ENCODE measurements at places on chromosomes 2 and 18.

- DNase-seq: peak; percentile 47
These were observed 61.2 kb downstream of the MOGAT1 start for GRCh38 chr2:222732489-222733178.

DNA sequence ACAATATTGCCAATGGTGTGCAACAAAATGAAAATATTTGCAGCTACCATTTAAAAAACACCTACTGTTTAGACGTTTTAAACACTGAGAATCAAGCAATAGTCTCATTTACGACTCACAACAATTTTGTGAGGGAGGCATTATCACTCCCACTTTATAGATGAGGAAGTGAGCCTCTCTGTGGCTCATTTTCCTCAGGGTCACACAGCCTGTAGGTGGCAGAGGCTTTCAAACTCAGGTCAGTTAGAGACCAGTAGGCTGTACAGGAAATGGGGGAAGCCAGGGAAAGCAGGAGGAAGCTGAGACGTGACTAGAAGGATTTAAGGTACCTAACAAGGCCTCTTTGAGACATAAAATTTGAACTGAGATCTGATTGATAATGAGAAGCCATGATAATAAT, 95.0 kb upstream of the ZNF521 start:
- no peak for DNase-seq

DNA sequence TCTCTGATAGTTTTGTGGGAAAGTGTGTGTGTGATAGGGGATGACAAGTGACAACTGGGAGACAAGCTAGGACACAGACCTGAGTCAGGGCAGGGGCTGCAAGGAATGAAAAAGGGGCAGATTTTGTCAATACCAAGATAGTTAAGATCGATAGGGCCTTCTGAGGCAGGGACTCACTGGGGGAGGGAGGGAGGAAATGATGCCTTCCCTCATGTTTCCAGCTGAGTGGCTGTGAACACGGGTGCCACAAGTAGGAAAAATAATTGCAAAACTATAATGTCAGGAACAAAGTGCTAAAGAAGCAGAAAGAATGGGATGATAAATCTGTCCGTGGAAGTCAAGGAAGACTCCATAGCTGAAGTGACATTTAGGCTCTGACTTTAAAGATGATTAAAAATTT, 24.2 kb downstream of the CDH2 start:
- peak; percentile 37 for DNase-seq

- no peak for DNase-seq
These were observed 235.9 kb upstream of the KCNJ3 start for GRCh38 chr2:154462634-154463033.

DNA sequence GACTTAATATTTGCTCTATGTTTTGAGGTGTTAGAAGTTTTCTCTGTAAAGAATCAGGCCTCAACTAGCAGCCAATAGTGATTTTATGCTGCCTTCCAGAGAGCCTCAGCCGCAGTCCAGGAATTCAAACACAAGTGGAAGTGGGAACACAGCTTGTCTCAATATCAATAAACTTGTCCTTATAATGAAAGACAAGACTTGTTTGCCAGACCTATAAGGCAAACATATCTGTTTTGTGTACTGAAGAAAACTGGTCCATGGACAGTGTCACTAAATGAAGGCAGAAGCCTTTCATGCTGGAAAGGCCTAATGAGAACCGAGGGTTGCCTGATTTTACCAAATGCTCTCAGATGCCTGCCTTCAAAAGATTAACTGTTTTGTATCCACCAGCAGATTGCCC, 182.2 kb downstream of the EPHA4 start:
- DNase-seq: no peak

GRCh38 chr2:3443506-3444084, 64.1 kb downstream of the TRAPPC12 start:
- no peak for DNase-seq

- no peak for DNase-seq
These were observed 18.4 kb downstream of the NPPC start for GRCh38 chr2:231907765-231908164.

GRCh38 chr18:11740461-11740860, 51.4 kb downstream of the GNAL start:
- no peak for DNase-seq

GRCh38 chr2:152542995-152543481, 174.2 kb downstream of the PRPF40A start:
- peak; percentile 67 for DNase-seq

DNA sequence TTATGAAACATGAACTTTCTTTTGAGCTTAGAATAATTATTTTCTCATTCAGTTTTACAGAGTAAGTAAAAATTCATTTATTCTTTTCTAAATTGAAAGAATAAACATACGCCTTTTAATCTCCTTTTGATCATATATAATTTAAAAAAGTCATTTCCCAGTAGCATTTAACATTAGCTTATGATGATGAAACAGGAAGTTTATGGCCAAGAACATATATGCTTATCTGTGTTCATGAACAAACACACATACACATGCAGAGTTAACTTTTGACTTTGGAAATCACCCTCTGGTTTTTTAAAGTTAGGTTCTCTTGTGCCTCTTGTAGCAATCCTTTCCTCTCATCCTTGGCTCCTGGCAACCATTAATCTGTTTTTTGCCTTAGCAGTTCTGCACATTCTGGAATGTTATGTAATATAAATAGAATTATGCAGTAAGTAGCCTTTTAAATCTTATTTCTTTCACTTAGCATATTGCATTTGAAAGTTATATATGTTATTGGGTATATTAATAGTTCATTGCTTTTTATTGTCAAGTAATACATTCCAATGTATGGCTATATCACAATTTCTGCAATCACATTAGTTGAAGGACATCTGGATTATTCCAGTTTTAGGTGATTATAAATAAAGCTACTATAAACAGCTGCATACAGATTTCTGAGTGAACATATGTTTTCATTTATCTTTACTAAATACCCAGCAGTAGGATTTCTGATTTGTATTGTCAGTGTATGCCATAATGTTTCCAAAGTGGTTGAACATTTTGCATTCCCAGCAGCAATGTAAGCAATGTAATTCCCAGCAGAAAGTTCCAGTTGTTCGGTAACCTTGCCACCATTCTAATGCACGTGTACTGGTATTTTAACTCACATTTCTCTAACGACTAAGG, 210.3 kb downstream of the ZRANB3 start:
- DNase-seq: no peak

GRCh38 chr2:226995625-226996041, 159.8 kb downstream of the RHBDD1 start:
- no peak for DNase-seq

DNA sequence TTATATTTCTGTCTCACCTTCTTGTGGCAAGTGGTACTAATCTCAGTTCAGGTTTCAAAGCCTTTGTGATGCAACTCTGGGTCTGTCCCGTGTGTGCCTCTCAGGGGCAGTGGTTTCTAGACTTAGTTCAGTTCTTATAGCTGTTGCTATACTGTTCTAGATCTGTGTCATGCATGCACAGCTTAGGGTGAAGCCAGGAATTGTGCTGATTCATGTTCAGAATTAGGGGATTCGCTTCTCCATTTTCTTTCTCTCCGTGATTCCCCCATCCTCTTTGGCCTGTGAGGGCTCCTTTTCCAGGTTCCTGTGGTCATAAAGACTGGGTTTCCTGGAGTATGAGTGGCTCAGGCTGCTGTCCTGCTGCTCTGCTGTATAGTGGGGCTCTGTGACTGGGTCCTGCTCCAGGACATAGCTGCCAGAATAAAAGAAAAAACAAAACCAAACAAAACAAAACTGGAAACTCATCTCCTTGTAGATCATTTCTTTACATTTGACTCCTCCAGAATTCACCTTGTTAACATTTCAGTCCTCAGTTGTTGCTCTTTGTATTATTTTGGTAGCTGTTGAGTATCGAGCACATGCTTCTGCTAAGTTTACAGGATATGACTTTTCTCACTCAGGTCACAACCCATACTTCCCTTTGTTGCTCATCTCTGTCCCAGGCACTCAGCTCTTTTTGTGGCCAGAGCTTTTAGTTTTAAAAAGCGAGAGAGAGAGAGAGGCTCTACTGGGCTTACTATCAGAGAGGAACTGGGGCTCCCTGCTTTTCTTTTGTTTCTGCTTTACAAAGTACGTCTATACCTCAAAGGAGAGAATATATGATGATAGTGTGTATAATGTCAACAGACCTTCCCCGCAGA, 34.2 kb downstream of the CERS6 start:
- DNase-seq: no peak

DNA sequence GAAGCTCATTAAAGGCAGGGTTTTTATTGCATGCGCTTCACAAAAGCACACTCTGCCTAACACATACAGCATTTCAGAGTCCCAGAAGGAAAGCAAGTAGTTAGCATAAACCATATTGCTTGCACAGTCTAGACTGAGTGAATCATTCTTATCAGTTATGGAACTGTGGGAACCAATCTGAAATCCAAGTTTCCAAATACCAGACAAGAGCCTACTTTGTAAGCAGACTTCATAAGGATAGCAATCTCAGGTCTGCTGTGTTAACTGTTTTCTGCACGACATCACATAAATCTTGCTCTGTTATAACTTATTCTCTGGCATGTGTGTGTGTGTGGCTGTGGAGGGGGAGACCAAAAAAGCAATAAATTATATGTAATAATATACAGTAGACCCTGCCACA, 608.1 kb upstream of the REG3G start:
- peak; percentile 8 for DNase-seq

GRCh38 chr2:216508229-216508628, 9.6 kb downstream of the RPL37A start:
- no peak for DNase-seq

DNA sequence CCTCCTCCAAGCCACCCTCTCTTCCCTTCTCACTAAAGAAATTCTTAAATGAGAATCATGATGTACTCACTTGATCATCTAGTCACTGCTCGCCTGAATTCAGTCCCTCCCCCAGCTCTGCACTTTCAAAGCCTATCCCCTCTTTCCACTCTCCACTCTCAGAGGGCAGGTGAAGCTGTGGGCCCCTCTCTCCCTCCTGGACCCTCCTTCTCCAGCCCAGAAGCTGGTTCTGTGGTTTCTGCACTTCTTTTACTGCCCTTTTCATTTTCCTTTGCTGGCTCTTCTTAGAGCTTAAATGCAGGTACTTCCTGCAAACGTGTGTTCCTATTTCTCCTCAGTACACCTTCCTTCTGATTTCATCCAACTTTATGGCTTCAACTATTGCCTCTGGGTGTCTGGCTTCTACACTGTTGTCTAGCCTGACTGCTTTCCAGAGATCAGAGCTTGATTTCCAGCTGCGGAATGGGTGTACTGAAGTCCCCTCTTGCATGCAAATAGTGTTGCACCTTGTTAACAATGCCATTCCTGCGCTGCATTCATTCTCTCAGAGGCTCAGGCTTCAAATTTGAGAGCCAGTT, 15.3 kb upstream of the TXNDC2 start:
- no peak for DNase-seq

DNA sequence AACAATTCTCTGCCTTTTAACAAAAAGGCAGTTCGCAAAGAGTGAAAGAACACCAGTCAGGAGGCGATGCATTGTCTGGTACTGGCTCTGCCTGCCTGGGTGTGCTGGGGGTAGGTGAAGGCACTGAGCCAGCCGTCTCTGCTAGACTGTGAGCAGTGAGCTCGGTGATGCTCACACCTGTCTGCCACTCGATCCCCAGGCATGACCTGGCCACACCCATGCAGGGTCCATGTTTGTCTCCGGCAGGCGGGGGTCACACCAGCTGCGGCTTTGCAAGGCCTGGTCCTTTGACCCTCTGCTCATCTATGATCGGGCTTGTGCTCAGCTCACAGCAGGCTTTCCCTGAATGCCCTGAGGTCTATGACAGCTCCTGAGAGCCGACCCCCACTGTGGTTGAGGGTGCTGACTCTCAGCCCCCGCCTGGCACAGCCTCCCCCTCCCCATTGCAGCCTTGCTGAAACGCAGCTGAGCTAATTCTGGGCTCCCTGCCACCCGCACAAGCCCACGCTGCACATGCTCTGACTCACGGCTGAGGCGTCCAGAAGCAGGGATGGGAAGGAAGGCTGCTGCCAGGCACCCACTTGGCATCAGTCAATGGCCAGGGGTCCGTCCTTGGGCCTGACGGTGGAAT, 23.7 kb downstream of the CRACDL start:
- DNase-seq: no peak

- no peak for DNase-seq
These were observed 2.5 kb upstream of the EGR4 start for GRCh38 chr2:73295751-73296400.

DNA sequence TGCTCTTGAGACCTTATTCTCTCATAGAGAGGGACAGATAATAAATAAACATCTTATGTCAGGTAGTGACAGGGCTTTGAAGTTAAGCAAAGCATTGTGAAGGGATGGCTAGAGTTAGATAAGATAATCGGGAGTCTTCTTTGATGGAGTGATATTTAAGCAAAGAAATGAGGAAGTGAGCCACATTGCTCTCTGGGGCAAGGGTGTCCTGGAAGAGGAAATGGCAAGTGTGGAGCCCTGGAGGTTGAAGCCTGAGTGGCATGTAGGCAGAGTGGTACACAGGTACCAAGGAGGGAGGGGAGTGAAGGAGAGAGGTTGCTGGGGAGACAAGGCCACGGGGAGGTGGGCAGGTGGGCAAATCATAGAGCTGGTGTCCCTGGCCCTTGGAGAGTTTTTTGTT, 110.2 kb downstream of the CTAGE1 start:
- DNase-seq: no peak

GRCh38 chr2:126506786-126507185, 149.2 kb upstream of the GYPC start:
- no peak for DNase-seq

GRCh38 chr2:39266139-39266805, 22.5 kb upstream of the CDKL4 start:
- DNase-seq: no peak

DNA sequence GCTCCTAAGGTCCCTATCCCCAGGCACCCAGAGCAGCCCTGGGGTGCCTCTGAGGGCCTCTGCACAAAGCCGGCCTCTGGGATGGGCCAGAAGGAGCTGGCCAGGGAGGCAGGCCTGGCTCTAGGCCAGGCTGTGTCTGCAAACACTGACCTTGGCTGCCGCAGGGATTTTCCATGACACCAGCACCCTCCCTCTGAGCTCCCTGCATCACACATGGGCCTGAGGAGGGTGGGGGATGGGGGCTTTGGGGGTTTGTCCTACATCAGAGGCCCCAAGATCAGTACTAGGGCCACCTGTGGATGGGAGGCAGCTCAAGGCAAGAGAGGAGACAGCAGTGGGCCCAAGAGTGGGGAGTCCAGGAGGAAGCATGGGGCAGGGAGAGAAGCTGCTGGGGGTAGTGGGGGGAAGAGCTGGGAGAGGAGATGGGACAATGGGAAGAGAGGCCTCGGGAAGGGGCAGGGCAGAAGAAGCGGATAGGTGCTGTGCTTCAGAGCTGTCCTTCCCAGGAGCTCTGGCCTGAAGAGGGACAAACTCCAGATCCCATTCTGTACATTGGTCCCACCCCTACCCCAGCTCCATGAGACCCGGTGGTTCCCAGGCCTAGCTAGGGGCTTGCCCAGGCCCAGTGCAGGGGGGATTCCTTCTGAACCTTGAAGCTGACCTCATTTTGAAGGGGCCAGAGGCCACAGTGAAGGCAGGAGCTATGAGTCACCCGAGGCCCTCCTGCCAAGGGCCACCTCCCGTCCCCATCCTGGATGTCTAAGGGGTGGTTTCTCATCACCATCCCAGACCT, 28.0 kb downstream of the KCNK3 start:
- no peak for DNase-seq

Measured in eye (tissue), 1 donor.